ENCODE measurements at places on chromosomes 3 and 15.

GRCh38 chr3:193590088-193590856, 2.7 kb upstream of the OPA1 start:
- DNase-seq: peak; percentile 55

DNA sequence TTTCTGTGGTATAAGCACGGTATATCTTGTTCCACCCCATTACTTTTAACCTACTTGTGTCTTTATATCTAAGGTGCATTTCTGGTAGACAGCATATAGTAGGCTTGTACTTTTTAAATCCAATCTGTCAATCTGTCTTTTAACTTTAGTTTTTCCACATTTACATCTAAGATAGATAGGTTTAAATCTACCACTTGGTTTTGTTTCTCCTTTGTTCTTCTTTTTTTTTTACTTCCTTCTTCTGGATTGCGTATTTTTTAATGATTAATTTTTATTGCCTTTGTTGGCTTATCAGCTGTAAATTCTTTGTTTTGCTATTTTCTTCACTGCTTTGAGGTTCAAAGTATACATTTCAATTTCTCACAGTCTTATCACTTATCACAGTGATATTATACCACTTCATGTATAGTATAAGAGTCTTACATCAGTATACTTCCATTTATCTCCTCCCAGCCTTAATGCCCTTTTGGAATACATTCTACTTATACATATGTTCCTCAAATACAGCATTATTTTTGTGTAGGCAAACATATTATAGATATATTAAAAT, 31.0 kb downstream of the IQCB1 start:
- DNase-seq: no peak

DNA sequence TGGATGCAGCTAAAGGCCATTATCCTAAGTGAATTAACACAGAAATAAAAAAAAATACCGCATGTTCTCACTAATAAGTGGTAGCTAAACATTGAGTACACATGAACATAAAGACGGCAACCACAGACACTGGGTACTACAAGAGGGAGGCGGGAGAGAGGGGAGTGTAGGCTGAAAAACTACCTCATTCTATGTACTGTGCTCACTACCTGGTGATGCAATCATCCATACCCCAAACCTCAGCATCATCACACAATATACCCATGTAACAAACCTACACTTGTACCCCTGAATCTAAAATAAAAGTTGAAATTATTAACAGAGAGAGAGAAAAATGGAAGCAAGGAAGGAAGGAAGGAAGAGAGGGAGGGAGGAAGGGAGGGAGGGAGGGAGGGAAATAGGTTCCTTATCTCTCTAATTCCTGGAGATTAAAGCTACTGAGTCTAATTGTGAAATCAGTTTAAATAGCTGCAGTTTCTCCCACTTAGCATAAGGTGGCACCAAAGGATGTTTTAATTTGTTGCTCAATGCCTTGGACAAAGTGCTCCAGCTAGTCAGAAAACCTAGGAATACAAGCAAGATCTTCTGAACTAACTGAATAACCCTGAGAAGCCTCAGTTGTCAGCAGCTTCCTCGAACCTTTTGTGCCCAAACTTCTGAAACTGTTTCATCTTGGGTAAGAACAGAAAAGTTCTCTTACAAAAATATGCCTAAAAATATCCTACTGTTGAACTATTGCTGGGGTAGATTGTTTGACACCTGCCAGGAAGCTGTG, 79.4 kb upstream of the ATP11B start:
- DNase-seq: peak; percentile 64

- DNase-seq: no peak
Observed at GRCh38 chr3:178455226-178455625, 81.0 kb upstream of the KCNMB2 start.

GRCh38 chr3:45553469-45553974, 41.0 kb upstream of the LIMD1 start:
- peak; percentile 9 for DNase-seq

GRCh38 chr3:159825216-159825854, 163.3 kb upstream of the IL12A start:
- no peak for DNase-seq

DNA sequence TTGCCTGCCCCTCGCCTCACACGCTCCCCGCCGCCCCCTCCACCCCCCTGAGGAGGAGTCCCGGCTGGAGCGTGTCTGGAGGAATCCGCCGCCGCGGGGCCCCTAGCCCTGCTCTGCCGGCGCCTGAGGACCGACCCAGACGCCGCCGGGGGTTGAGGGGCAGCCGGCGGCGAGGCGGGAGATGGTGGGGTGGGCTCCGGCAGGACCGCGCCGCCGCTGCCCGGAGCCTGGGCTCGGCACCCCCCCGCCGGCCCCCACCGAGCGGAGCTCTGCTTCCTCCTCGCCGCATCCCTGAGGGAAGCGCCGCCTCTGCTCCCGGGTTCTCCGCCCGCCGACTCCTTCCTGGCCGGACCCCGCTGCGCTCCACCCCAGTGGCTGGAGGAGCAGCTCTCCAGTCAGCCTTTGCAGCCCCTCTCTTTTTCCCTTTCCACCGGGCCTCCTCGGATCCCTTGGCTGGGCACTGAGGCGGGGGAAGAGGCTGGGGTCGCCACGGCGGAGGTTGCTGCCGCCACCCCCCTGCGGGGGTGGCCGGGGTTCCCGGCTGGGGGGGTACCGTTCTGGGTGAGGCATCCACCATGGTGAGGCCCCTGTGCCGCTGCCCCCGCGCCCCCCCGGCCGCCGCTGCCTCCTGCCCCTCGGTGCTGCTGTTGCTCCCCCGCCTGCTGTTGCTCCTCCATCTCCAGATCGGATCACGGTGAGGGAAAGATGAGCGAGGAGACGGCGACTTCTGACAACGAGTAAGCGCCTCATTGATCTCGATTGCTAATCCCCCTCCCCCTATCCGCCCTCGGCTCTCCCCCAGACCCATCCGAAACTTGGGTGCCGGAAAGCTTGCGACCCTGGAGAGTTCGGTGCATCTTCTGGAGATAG, at the start of gene SPRED1:
TSS of gene SPRED1 (plus strand) at position 356 of the 870 bp plus-strand sequence. CDS start at position 706, 350 bp downstream.
- DNase-seq: peak; percentile 70

- DNase-seq: no peak
Observed at GRCh38 chr3:138513090-138513843, 78.9 kb downstream of the ESYT3 start.

DNA sequence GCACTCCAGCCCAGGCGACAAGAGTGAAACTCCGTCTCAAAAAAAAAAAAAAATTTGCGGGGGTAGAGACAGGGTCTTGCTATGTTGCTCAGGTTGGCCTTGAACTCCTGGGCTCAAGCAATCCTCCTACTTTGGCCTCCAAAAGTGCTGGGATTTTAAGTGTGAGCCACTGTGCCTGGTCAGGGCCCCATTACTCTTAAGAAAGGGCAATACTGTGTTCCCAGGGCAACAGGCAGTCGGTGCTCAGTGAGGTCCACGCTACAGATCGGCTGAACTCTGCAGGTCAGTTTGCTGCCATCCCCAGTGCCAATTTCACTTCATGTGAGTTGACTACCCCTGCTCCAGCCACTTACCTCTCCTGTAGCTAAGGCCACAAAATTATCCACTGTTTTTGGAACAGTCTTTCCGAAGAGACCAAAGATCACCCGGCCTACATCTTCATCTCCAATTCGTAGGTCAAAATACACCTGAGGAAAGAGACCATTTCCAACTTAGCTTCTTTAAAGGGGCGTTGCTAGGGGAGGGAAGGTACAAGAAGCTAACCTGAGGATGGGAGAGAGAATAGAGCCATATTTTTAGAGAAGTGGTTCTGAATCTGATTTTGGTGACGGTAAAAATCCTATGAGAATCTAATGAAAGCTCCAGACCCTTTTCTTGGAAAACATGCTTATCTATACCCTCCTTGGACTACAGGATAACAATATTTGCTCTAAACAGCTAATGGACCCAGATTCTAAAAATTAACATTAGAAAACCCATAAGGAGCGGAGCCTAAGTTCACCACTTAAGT, 939 bp downstream of the PPIB start:
- DNase-seq: no peak

DNA sequence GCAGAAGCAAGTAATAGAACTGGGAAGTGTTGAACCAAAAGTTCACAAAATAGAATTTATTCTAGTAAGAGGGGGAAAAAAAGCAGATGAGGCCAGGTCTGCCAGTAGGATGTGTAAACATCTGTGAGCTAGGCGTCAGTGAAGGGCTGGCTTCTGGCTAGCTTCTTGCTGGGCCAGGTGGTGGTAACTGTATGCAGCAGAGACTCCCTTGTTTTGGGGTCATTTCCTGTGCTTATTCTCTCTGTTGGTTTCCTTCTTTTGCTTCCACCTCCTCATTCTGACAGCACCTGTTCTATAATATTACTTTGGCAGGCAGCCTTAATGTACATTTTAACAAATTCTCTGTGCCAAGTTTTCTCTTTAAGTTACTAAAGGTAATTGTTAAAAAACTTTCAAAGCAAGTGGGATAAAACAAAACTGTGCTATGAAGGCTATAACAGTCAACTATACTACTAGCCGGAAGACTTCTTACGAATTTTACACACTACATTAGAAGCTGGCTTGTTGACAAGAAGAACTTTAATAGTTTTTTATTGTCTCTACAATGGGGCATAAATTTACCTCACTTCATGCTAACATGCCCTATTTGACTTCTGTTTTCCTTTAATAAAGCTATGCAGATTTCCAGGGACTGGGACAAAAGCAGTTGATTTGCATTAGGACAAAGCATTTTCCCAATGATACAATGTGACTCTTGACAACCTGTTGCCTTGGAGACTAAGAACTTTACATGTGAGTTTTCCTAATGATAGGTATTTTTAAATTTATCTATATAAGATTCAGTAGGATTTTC, 318.8 kb upstream of the NAALADL2 start:
- DNase-seq: no peak

DNA sequence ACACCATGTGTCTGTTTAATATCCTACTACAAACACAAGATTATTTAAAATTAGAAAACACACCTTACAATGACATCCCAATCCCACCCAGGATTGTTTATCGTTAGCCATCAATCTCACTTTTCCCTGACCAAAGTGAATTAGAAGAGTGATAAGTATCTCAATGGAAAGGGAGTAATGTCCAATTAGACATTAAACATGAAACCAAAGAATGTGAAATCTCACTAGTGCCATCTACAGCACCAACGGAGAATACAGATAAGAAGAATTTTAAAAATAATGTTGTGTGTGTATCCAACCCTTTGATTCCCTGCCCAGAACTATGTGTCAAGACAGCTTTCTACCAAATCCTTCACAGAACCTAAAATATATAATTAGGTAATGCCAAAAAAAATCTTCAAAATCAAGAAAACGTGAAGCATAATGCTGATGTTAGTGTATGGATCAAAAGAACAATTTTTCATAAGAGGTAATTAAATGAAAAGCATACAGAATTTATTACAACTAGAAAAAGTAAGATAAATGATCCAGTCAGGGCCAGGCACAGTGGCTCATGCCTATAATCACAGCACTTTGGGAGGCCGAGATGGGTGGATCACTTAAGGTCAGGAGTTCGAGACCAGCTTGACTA, 64.2 kb downstream of the SCAPER start:
- DNase-seq: peak; percentile 3

GRCh38 chr3:115040673-115041286, 106.3 kb downstream of the ZBTB20 start:
- peak; percentile 54 for DNase-seq

GRCh38 chr3:58529516-58530353, 7.3 kb downstream of the ACOX2 start:
- DNase-seq: no peak

DNA sequence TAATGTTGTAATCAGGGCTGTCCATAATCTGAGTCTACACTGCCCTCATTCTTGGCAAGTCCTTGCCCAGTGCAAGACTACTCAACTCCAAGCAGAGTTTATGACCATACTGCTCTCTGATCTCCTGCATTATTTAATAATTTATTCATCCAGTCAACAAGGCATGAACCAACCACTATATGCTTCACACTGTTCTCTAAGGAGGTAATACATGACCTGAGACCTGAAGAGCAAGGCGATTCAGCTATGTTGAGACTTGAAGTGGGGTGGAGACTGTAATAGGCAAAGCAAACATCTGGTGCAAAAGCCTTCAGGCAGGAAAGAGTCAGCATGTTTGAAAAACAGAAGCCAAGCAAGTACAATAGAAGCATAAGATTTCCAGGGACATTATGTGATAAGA, 1362.8 kb downstream of the ROBO2 start:
- no peak for DNase-seq

- no peak for DNase-seq
Observed at GRCh38 chr3:105526360-105527111, 159.8 kb downstream of the ALCAM start.

DNA sequence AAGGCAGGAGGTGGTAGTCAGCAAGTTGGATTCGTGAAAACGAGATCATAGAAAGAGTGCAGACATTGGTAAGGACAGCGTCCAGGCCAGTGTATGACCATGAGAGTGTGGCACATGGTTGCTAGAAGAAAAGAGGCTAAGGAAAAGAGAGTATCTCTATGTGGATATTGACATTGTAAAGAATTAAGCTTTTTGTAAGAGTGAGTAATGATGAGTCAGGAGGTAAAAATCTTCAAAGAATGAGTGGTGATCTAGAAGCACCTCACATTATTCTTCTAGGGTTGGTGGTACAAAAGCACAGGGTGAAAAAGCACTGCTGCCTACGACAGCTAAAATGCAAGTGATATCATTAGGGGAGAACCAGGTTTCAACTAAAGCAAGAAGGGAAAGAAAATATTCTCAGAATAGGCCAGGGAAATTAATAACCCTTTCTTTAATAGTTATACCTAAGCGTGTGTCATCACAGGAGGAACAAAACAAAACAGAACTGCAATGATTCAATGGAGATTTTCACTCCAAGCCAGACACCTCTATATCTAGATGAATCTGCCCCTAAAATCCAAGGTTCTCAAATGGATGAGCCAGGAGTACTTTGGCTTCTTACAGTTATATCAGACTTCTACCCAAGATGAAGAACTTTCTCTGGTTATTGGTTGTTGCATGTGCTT, 884.7 kb downstream of the NAALADL2 start:
- DNase-seq: no peak

- DNase-seq: no peak
Observed at GRCh38 chr3:187695449-187695848, 6.9 kb downstream of the RTP2 start.

GRCh38 chr3:161142486-161142885, 37.3 kb upstream of the B3GALNT1 start:
- no peak for DNase-seq

DNA sequence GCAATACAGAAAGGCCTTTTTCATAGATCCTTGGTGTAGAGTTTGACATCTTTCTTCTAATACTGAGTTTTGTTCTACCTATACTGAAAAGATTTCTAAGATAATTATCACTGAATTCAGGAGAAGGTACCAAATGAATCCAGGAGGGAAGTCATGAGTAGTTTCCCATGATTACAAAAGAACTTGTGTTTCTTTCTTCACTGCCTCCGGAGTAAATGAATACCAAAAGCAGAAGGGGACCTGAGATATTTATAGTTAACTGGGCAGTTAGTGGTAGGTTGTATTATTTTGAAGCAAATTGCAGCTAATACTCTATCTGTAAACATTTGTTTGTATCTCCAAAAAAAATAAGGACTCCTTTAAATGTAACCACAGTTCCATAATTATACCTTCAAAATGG, 175.4 kb downstream of the SUCNR1 start:
- peak; percentile 57 for DNase-seq

- no peak for DNase-seq
Observed at GRCh38 chr3:135081451-135081850, 286.4 kb downstream of the EPHB1 start.

GRCh38 chr3:9008550-9009255, 45.4 kb upstream of the RAD18 start:
- DNase-seq: no peak

All from inflammatory macrophage (primary cell).